ENCODE measurements at places on chromosomes 5 and 9. TPM values are rescaled to one million over a fixed set of nuclear protein-coding genes. Genes with fewer than 3 reads are reported as not detected.

GRCh38 chr5:171604195-171604594 is 181.4 kb upstream of the SMIM23 start:
- no peak for DNase-seq

DNA sequence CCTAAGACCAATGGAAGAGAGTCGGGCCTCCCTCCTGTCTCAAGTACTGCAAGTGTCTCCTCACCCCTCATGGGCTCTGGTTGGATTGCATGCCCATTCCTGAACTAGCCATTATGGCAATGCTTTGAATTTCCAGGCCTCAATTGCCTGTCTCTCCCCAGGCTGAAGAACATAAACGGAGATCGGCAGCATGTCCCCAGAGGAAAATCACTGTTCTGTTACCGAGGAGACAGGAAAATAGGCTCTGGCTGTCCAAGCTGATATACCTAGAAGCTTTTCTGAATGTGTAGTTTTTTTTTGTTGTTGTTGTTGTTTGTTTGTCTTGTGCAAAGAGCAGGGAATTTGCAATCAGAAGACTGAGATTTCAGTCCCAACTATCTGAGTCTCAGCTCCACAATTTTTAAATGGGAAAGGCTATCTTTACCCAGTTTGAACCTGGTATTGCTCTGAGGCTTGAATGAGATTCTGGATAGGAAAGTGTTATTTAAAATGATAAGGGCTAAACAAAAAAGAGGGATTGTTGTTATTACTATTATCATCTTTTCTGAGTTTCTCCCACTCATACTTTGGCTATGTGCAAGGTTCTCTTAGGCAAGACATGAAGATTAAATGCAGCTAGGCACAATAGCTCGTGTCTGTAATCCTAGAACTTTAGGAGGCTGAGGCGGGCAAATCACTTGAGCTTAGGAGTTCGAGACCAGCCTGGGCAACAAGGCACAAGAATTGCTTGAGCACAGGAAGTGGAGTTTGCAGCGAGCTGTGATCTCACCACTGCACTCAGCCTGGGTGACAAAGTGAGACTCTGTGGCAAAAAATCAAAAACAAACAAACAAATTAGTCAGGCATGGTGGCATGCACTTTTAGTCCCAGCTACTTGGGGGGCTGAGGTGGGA is 77.2 kb upstream of the KLF9 start:
- no peak for DNase-seq

DNA sequence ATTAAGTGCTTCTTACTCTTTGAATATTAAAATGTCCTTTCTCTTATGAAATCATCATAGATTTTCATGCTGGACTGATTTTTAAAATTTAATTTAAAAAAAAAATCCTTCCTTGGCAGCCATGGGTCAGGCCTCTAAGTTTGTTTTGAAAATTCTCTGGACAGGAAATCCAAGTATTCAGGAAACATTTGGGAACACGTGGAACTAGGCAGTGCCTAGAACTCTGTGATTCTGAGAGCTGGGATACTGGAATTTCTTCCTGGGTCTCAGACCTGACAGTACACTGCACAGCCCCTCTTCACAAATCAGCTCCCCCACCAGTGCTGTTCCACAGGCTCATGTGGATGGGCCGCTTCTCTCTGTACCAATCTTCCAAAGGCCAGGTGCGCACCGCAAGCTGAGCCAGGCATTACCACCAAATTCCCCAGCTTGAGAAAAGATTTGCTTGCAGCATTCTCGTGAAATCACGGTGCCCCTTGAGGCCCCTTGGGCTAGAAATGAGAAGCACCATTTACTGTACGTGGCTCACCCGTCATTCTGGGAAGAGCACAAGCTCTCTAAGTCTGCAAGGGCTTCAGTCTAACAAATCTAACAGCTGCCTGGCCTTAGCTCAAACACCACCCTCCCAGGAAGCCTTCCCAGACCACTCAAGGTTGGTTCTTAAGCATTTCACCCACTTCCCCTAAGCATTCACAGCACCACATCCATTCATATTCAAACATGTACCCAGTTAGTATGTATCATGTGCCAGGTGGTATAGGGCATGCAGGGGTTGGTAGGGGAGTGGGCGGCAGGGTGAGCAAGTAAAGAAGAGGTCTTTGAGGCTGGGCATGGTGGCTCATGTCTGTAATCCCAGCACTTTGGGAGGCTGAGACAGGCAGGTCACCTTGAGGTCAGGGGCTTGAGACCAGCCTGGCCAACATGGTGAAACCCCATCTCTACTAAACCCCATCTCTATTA is 26.5 kb downstream of the B4GALT1 start:
- peak; percentile 35 for DNase-seq

F2RL1 gene
- total RNA-seq, result 33.9 TPM

IL4 gene
- total RNA-seq, result not detected

DNA sequence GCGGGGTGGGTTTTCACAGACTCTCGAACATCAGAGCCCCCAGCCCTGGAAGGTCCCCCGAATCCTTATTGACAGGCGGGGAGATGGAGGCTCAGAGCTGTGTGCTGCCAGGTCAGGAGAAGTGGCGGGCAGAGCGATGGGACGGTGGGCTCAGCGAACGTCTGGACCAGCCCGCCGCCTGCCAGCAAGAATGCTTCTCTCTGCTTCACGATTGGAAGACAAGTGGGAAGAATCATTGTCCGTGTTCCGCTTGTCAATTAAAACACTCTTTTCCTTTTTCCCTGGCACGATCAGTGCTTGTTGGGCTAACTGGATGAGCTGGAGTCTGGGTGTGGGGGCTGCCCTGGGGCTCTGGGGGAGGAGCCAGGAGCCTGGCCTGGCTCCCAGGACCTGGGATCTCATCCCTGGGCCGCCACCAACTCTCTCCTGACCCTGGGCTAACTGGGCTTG is 1.6 kb downstream of the COL5A1 start:
- DNase-seq, result peak; percentile 20

FAM120AOS gene
- 27.4 TPM for total RNA-seq

DNA sequence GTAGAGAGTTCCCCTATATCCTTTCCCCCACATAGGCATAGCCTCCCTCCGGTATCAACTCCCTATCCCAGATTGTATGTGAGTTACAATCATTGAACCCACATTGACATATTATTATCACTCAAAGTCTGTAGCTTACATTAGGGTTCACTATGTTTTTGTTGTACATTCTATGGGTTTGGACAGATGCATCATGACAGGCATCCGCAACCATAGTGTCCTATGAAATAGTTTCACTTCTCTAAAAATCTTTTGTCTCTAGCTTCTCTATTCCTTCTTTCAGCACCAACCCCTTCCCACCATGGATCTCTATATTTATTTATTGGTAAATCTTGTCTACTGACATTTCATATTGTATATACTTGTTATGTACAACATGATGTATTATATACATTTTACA is 31.6 kb downstream of the TAF11L14 start:
- DNase-seq, result no peak

GRCh38 chr5:154284433-154284832 is 93.9 kb downstream of the GALNT10 start:
- no peak for DNase-seq

DNA sequence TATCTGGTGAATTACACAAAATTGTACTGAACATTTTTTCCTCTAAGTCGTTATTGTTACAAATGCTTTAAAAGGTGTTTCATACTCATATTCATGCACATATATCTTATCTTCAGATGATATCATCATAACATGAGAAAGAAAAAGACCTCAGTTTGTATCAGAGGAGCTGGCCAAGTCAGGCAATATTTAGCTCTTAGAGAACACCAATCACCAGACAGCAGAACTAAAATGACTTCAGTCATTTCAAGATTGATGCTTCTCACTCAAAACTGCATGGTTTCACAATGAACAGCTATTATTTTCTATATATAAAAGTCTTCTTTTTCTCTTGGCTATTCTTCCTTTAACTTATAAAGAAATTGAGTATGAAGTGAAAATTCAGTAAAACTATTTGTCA is 44.6 kb downstream of the TSSK1B start:
- DNase-seq, result no peak

GRCh38 chr5:75336615-75337336 is at the start of gene HMGCR:
Gene HMGCR, plus strand, starts transcription at chr5:75337220. Its CDS starts 5,386 bp downstream, at chr5:75342606.
- peak; percentile 100 for DNase-seq

GRM6 gene
- not detected for total RNA-seq

IFNA14 gene
- total RNA-seq, result not detected

- no peak for DNase-seq
Observed at GRCh38 chr5:14545308-14545707, 36.3 kb upstream of the OTULINL start.

DNA sequence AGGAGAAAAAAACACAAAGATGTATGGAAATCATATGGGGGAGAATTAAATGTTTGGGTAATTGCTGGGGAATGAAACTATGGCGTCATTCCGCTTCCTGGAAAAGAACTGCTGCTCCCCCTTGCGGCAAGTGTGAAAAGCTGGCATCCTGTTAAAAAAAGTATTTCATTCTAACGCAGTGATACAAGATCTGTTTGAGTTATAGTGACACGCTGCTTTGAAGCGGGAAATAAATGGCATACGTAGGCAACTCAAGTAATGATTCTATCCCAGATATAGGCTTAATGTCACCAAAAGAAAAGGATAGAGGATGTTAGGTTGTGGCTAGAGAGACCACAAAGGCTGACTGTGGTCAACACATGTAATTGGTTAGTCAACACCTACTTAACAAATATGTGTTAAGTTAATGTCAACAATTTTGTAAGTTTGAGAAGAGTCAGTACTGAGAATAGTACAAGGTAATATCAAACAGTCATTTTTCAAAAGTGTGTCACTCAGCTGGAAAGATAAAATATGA is 70.2 kb upstream of the ALDH1A1 start:
- DNase-seq, result peak; percentile 88

MED22 gene
- 10.0 TPM for total RNA-seq

EXD3 gene
- 18.7 TPM for total RNA-seq

GRCh38 chr9:35705372-35705771 is 15.6 kb upstream of the TPM2 start:
- DNase-seq, result no peak
